ENCODE measurements at places on chromosomes 7 and 10. TPM values are rescaled to one million over a fixed set of nuclear protein-coding genes. Genes with fewer than 3 reads are reported as not detected.

The SLC16A9 gene
- total RNA-seq, result 1.3 TPM

The PTN gene
- total RNA-seq, result 3.2 TPM

The STEAP4 gene
- total RNA-seq, result 125 TPM

The CASTOR2 gene
- 27.1 TPM for total RNA-seq

The INPP5F gene
- 23.1 TPM for total RNA-seq

The GDF10 gene
- total RNA-seq, result 27.5 TPM

The MDFIC gene
- 25.3 TPM for total RNA-seq

The EIF4H gene
- total RNA-seq, result 207 TPM
